Glomerular endothelial cell (primary cell): ENCODE measurements at places on chromosomes 6 and 20. TPM values are rescaled to one million over a fixed set of nuclear protein-coding genes. Genes with fewer than 3 reads are reported as not detected.
A peak's percentile ranks its signal among the peaks of the same experiment; 100 is the strongest.

TRIM40 gene
- not detected in 2 replicates for total RNA-seq

TPD52L2 gene
- total RNA-seq: 189 and 209 TPM in 2 replicates

GRCh38 chr6:166611631-166612030, 15.4 kb downstream of the RPS6KA2 start:
- no peak for DNase-seq

DNA sequence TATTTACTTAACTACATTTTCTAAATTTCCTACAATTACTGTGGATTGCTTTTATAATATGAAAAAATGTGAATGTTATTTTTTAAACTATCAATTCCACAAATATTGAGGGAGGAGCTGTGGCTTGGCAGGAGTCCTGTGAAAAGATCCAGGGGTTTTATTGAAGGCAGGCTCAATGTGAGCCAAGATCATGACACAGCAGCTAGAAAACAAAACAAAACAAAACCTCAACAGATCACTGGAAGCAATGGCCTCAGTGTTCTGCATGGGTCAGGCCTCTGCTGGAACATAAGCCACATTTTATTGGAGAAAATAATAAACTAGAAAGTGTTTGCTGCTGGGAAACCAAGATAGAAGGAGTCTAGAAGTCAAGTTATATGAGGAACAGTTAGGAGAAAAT, 19.4 kb upstream of the RCAN2 start:
- no peak for DNase-seq

DNA sequence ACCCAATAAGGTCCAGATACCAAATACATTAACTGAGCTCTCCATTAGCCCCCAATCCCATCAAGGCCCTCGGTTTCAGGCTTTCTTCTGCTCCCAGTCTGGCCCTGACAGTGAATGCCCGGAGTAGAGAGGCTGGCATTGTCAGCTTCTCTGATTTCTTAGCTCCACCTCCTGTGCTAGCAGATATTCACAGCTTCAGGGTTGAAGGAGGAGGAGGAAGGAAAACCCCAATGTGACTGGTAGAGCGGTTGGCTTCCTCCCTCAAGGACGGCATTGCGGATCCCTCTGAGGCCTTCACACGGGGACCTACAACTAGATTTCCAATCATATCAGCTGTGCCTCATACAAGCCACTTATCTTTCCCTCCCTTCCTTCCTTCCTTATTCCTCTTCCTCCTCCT, 164.1 kb upstream of the SYNDIG1 start:
- no peak for DNase-seq

DNA sequence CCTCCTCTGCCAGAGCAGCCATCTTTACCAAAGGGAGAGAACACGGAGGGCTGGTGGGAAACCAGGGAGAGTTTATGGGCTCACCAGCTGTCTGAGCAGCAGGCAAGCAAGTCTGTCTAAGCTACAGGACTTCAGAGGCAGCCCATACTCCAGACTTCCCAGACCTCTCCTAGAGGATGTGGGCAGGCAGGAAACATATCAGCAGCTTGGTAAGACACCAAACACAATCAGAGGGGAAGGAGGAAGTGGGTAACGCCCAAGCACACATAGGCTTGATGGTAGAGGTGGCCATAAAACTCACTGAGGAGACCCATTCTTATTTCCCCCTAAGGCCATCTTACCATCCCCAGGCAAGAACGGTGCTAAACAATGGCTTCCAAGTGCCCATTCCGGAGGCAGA, 143.1 kb upstream of the ARID1B start:
- DNase-seq: no peak

OLIG3 gene
- total RNA-seq: not detected in 2 replicates

ULBP2 gene
- 9.7 and 19.0 TPM in 2 replicates for total RNA-seq

DNA sequence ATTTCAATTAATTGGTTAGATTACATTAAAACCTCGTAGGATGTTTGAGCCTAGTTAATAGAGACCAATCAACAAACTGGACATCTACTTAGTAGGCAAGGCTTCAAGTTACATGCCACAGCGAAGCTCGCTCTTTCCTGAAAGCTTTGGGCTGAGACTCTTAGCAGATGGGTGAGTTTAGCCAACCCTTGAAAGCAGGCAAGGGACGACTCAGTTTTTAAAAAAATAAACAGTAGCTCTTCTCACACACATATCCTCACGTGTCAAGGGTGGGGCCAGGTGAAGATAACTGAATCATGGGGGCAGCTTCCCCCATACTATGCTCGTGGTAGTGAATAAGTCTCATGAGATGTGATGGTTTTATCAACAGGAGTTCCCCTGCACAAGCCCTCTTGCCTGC, 775 bp downstream of the MTFR2 start:
- no peak for DNase-seq

DNA sequence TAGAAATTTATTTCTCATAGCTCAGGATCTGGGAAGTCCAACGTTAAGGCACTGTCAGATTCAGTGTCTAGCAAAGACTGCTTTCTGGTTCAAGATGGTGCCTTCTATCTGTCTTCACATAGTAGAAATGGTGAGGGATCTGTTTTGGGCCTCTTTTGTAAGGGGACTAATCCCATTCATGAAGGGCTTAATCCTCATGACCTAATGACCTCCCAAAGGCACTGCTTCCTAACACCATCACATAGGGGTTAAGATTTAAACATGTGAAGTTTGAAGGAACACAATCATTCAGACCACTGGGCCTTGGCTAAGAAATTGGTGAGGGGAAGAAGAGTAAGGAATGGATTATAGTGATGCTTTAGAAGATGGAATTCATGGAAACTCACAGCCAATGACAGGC, 237.6 kb downstream of the PACRG start:
- DNase-seq: no peak

- no peak for DNase-seq
Measured at GRCh38 chr20:38196592-38196991, 31.5 kb upstream of the TGM2 start.

GRCh38 chr6:2581011-2581410, 169.7 kb downstream of the MYLK4 start:
- no peak for DNase-seq

ERVFRD-1 gene
- total RNA-seq: 2.5 TPM in 2 replicates

GRCh38 chr6:45997875-45998506, 17.7 kb downstream of the CLIC5 start:
- DNase-seq: no peak

SYCP2L gene
- 0.29 and 0.88 TPM in 2 replicates for total RNA-seq

TSPYL1 gene
- 47.1 and 55.9 TPM in 2 replicates for total RNA-seq

DNA sequence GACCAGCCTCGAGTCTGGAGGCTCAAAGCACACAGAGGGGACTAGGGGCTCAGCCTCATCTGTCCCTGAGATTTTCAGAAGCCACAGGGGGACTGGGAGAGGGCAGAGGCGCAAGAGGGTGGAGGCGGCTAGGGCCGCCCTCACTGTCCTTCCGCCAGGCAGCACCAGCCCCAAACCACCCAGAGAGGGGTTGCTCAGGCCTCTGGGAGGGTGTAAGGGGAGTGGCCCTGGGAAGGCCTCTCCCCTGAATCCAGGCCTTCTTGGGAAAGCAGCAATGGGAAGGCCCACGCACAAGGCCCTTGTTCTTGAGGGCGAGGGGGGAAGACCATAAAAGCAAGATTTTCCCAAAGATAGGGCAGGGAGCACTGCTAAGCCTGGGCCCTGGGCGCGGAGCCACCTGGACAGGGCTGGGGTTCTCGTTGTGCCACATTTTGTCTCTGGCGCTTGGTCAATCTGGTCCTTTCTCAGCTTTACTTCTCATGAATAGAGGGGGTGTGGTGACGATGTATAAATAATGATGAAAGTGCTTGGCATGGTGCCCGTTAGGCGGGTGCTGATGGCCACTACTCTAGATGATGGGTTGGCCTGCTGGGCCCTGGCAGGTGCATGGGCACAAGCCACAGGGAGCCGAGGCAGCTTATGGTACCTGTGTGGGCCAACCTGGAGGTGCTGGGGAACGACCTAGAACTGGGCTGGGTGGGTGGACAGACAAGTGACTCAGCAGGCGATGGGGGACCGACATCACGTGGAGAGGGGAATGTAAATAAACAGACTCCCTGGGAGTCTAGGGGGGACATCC, 4.8 kb downstream of the SAMD10 start:
- no peak for DNase-seq

- no peak for DNase-seq
Measured at GRCh38 chr20:17520583-17520982, 10.6 kb downstream of the BFSP1 start.

GRCh38 chr6:139135578-139136545, 982 bp downstream of the HECA start:
- DNase-seq: peak; percentile 16

- no peak for DNase-seq
Measured at GRCh38 chr6:49806145-49806544, 19.1 kb upstream of the PGK2 start.

DNA sequence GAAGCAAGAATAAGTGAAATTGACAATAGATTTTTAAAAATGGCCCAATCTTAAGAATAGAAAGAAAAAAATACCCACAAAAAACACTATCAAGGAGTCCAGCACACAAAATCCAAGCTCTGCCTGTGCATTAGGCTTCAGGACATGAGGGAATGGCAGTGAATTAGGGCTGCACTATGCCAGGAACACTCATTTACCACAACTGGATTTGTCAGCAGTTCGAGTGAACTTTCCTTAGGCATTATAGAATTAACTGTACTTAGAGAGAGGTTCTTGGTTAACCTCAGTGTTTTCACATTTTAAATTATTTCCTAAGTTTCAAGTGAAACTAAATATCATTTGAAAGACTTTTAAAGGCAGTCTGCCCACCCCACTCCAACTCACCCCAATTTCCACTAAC, 34.8 kb downstream of the SLC22A3 start:
- DNase-seq: no peak

STX11 gene
- 9.3 and 16.0 TPM in 2 replicates for total RNA-seq

AVP gene
- total RNA-seq: not detected in 2 replicates

ZNF391 gene
- 0.53 and 1.3 TPM in 2 replicates for total RNA-seq

DNA sequence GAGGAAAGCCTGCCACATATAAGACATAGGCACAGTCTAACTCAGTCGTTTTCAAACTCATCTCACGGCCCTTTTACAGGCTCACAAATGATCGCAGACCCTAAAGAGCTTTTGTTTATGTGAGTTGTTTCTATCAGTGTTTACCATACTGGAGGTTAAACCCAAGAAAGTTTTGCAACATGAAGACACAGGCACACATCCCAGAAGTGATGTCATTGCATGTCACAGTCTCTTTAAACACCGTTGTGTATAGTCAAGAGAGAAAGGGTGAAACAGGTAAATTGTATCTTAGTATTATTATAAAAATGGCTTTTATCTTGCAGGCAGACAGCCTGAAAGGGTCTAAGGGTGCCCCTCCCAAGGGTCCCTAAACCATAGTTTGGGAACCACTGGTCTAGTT, 96.7 kb downstream of the BACH2 start:
- no peak for DNase-seq

- no peak for DNase-seq
Measured at GRCh38 chr6:167130008-167130677, 7.2 kb downstream of the CCR6 start.

LGSN gene
- total RNA-seq: not detected in 2 replicates

THBS2 gene
- 2.6 and 11.1 TPM in 2 replicates for total RNA-seq

RNF182 gene
- total RNA-seq: 4.0 and 7.2 TPM in 2 replicates

DNA sequence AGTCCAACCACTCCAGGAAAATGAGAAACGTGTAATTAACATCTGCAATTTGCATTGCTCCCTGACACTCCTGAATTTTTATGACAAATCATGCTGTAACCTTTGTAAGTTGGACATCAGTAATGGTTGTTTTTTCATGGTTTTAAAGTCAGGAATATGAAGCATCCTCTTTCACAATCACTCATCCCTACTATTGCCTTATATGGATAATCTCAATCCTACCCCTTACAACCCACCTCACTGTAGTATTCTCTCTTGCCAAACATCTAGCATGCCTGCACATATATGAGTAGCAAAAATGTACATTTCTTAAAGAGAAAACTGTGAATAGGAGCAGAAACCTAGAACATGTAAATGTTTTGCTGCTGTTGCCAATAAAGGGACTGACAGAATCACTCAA, 729.5 kb downstream of the KIF16B start:
- DNase-seq: no peak

- DNase-seq: no peak
Measured at GRCh38 chr6:40599555-40599954, 12.4 kb upstream of the LRFN2 start.

LPA gene
- total RNA-seq: not detected in 2 replicates

DNA sequence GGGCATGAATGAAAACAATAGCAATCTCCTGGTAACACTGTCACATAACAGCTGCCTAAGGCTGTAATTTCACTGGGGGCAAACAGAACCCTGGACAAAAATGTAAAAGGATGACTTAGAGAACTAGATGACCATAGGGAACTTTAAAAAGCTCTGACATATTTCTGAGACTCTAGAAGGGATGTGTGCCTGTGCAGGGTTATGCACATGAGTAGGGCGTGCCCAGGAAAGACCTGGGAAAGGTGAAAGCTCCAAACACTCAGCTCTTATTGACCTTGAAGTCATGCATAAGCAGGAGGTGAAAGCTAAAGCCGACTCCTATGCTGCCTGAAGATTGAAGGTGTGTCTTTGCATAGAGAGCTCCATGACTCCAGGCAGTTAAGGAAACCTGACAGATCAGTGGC, 118.4 kb upstream of the BTBD3 start:
- DNase-seq: no peak

TMEM170B gene
- 2.5 and 2.7 TPM in 2 replicates for total RNA-seq

DNA sequence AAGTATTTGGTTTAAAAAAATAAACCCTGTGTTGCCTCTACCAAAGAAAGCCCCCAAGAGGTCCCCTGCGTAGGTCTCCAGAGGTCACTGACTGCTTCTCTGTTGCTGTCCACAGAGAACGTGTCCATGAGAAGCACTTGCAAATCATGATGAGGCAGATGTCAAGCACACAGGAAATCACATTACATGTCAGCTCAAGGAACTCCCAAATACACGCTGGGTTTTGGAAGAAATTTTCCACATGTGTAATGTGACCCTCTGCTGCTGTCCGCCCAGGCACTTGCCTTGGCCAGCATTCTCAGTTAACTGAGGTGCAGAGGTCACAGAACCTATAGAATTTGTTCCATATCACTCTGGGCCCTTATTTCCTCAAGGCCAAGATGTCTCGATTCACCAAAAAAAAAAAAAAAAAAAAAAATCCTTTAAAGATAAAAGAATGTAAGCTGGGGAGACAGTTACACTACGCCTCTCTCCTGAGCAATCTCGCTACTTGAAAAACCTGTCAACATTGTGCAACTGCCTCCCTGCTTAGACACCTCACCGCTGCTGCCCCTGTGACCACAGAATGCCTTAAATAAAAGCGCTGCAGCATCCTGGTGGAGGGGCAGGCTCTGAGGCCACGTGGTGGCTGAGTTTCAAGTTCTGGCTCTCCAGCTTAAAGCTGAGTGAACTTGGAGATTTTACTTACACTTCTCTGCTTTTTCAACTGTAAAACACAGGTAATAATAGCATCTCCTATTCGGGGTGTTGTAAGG, 42.3 kb downstream of the SLC22A23 start:
- DNase-seq: no peak

- DNase-seq: no peak
Measured at GRCh38 chr6:423799-424345, 32.3 kb downstream of the IRF4 start.

- DNase-seq: no peak
Measured at GRCh38 chr6:150690681-150691080, 91.0 kb downstream of the PLEKHG1 start.
